Activated CD4-positive, alpha-beta T cell treated with anti-CD3 and anti-CD28 coated beads for 4 hours (primary cell): ENCODE measurements at places on chromosomes 1 and 21.

GRCh38 chr21:21137986-21138385 lies 139.8 kb downstream of the NCAM2 start:
- no peak for DNase-seq

GRCh38 chr1:193060938-193061337 lies 1.5 kb downstream of the RO60 start:
- DNase-seq: no peak

DNA sequence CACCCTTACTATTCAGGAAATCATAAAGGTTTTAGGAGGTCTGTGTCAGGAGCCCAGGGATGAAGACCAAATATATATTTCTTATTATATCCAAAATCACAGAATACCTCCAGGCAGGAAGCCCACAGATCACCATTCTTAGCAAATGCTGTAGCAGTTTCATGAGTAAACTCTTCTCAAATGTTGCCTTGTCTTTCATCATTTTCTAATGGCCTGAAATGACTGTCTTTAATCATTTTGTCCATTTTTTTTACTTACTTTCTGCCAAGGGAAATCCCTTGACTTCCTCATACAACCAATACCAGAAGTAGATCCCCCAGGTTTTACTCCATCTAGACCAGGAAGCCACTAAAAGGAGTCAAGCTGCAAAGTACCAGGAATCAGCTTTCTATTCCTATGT lies 32.4 kb downstream of the PSMG1 start:
- DNase-seq: no peak

- DNase-seq: no peak
Measured at GRCh38 chr1:6948861-6949260, 163.6 kb downstream of the CAMTA1 start.

DNA sequence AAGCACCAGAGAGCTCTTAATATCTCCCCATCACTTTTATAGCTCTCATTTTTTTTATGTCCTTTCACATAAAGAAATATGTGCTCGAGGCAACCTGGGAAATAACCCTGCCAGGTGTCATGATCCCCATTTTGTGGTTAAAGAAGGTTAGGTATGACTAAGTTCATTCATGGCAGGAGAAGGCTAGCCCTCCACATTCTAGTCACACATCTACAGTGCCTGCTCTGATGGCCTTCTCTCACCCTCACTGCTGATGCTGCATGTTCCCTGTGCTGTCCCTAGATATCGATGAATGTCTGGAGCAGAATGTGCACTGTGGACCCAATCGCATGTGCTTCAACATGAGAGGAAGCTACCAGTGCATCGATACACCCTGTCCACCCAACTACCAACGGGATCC lies 187.5 kb downstream of the TPR start:
- DNase-seq: no peak

- DNase-seq: no peak
Measured at GRCh38 chr1:10835822-10836421, 39.5 kb upstream of the CASZ1 start.

DNA sequence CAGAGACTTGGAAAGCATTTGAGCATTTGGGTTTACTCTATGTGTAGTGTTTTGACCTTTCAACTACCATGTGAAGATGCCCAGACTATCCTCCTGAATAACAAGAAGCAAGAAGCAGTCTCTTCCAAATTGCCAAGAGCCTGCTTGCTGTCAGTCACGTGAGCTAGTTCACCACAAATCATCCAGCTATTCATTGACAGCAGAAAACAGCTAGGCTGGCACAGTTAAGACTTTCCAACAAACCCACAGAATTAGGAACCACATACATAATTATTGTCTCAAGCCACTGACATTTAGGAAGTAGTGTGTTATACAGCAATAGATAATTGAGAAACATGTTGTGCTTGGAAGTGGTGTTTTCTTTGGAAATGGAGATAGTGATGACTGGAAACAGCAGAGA lies 1652.0 kb downstream of the NCAM2 start:
- DNase-seq: no peak

- DNase-seq: no peak
Measured at GRCh38 chr1:55689800-55690199, 474.6 kb upstream of the USP24 start.

DNA sequence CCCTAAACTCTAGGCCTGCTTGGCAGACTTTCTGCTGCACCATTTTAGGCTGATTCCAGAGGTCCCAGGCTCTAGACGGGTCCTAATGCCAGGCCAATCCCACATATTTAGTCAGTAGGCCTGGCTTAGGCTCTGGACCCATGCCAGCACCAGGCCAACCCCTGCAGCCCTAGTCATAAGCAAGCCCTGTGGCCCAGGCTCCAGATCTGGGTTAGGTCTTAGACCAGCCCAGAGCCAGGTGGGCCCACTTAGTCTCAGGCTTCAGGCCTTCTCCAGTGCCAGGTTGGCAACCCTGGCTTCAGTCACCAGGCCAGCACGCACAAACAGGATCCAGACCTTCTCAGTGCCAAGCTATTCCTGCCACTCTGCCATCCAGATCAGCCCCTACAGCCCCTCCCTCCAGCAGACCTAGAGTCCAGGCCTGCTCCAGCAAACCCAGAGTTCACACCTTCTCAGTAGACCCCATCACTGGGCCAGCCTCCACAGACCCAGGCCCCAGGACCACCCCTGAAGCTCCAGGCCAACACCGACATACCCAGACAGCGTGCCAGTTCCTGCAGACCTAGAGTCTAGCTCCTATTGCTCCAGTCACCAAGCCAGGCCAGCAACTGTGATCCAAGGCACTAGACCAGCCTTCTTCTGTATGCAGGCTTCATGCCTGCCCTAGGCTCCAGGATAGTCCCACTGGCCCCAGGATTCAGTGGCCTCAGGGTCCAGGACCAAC lies 467.6 kb downstream of the RWDD3 start:
- no peak for DNase-seq

DNA sequence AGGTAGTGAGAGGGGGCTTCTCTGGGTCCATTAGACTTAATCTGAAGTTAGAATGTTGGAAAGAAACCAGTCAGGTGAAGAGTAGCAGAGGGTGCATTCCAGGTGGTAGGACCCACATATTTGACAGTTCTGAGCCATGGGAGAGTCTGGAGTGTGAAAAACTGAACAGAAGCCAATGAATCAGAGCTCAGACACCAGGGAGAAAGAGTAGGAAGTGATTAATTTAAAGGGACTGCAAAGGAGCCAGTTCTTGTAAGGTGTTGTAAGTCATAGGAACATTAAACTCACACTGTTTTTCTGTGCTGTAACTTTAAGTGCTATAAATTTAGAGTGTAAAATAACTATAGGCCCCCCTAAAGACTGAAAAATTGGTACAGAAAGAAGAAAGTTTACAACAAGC lies 5.9 kb upstream of the DHX9 start:
- no peak for DNase-seq

DNA sequence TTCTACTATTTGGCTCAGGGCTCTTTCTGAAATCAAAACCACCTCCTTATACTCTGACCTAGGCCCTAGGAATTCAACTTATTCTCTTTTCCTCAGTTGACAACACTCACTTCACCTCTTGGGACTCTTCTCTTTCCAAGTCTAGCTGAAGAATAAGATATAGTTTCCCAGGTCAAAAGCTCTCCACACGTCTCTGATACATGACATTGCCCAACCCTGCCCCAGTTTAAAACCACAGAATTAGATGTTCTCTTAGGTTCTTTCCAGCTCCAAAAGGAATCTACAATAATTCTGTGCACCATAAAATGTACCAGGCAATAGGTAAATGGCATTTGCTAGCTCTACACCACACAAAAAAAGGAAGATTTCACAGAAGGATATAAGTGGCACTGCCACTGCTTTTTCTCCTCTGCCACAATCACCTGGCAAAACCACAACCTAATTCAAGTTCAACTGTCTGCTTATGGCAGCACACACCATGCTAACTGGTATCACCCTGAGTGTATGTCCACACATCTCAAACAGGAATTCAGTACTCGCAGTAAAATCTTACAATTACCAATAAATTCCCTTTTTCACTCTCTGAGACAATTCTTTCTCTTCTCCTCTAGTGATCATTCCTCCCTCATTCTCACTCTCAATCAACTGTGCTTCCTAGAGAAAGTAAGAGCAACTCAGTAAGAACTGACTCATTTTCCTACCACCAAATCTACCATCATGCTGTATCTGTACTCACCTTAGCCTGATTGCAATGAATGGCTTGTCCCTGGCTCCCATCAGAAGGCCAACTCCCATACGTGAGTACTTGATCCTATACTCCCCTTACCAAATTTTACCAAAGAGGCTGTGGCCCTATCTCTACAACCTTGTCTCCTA lies 27.3 kb downstream of the ZBTB8OS start:
- no peak for DNase-seq

- no peak for DNase-seq
Measured at GRCh38 chr1:88462096-88462487, 222.0 kb upstream of the PKN2 start.

- no peak for DNase-seq
Measured at GRCh38 chr21:43352568-43353281, 74.2 kb downstream of the SIK1 start.

- no peak for DNase-seq
Measured at GRCh38 chr1:157932069-157932468, 61.4 kb upstream of the KIRREL1 start.

DNA sequence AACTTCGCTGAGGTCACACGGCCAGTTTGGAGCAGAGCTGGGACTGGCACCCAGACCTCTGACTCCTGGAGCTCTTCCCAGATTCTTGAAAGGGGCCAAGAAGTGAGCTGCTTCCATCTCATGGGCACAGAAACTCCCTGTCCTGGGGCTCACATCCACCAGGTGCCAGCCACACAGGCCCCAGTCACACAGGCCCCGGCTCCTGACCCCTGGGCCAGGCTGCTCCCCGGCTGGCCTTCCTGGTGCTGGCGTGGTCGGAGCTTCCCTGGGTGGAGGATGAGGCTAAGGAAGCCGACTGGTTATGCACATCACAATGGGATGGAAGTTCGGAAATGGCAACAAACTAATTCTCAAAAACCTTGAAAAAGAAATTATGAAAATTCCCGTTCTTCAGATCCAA lies 3.0 kb upstream of the GABRD start:
- no peak for DNase-seq

DNA sequence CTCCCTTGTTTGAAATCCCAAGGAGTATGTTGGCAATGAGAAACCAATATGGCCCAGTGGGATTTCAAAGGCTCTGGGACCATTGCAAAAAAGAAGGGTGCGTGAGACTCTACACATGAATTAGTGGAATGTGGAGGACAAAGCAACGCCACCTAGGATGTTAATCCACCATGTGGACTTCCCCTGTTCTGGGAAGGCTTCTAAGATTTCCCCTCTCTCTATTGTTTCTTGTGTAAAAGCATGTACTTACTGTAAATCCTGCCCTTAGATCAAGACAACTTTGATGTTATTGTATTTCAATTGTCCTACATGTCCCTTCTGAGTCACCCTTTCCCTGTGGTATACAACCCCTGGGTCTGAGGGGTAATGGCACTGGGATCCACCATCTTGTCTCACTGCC lies 4.7 kb upstream of the ACADM start:
- no peak for DNase-seq

DNA sequence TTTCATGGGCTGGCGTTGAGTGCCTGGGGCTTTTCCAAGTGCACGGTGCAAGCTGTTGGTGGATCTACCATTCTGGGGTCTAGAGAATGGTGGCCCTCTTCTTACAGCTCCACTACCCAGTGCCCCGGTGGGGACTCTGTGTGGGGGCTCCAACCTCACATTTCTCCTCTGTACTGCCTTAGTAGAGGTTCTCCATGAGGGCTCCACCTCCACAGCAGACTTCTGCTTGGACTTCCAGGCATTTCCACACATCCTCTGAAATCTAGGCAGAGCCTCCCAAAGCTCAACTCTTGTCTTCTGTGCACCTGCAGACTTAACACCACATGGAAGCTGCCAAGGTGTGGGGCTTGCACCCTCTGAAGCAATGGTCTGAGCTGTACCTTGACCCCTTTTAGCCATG lies 82.1 kb downstream of the CCDC18 start:
- no peak for DNase-seq

DNA sequence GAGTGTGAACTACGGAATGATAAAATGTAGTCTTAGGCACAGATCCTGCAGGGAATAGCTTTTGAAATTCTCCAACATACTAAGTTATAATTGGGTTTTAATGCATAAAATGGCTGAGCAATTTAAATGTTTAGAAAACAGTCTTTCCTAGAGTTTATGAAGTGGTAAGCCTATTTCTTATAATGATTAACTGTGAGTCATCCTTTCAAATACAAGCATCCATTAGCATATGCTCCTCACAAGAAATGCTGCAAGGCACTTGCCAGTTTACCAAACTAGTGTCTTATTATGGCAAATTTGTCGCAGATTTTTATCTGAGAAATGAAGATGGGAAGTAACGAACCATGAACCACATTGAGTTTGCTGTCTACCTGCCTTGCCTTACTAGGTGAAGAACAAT lies 101.3 kb upstream of the ESRRG start:
- no peak for DNase-seq

DNA sequence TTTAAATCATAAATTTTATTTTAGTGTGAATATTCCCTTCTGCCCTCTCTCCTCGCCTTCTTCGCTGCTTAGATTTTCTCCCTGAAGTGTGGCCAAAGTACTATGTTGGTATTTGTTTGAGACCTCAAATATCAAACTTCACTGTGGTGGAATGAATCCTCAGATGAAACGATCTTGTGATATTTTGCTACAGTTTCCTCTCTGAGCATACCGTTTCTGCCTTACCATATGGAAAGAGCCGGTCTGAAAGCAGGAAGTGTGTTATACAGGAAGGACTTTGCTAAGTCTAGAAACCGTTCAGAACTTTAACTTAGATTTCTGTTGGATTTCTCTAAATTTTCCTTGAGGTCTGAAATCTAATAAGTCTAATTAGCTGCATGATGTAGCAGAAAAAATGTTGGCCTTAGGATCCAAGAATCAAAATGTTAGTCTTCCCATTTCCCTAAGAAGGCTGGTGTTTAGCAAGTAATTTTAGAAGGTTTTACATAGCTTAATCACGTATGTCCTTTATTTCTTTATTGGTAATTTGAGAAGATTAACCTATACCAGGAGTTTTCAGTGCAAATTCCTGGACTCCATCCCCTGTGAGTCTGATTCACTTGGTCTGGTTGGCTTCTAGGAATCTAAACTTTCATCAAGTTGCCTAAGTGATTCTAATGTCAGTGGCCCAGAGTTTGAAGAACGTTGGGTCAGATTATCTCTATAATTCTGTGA lies 30.7 kb downstream of the SDCCAG8 start:
- no peak for DNase-seq

DNA sequence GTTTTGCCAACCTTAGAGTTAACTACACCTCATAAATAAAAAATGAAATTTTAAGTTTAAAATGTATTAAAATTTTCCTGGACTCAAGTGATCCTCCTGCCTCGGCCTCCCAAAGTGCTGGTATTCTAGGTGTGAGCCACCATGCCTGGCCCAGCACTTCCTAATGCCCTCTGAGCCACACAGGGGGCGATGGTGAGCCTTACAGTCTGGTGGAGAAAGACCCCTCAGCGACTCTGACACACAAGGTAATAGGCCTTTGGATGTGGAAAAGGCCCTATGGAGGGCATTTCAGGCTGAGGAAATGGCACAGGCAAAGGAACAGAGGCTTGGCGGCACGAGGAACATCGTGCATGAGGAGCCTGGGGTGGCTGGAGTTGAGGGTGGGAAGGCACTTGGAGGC lies 6.7 kb downstream of the CITED4 start:
- DNase-seq: peak; percentile 19

- no peak for DNase-seq
Measured at GRCh38 chr1:109392037-109392787, 5.5 kb downstream of the SORT1 start.

- no peak for DNase-seq
Measured at GRCh38 chr1:192952646-192953045, 106.5 kb downstream of the UCHL5 start.
